Left lung (tissue), 14 donors: ENCODE measurements at places on chromosomes 1 and 21. TPM values are rescaled to one million over a fixed set of nuclear protein-coding genes. Genes with fewer than 3 reads are reported as not detected.

DNA sequence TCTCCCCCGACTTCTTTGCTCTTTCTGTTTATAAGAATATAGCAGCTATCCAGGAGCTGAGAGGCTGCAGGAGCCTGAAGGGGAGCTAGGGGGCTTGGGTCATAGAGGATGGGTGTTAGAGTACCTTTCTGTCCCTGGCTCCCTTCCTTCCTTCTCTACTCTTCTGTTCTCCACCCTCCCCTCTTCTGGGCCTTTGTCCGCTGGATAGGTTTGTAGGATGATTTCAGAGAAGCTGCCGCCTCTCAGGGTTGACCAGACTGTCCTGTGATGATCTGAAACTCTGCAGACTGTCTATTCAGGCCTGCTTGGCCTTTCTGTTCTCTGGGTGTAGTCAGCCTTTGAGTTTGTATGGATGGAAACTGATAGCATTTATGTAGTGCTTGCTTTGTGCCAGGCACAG lies 26.3 kb downstream of the PPFIA4 start:
- DNase-seq = no peak

- DNase-seq = no peak
These were observed 31.2 kb downstream of the CDCA8 start for GRCh38 chr1:37723390-37724078.

DNA sequence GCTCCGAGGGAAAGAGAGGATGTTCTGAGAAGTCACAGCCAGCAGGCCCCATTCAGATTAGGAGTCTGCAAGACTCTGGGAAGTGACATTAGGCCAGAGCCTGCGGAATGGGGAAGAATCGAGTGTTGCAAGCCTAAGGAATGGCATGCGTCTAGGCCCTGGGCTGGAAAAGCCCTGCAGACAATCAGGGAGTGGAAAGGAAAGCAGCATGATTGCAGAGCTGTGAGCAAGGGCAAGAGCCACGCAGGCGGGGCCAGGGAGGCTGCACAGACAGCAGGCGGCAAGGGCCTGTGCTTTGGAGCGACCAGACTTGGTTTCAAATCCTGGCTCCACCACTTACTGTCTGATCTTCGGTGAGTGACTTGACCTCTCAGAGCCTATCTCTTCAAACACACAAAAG lies 118.2 kb downstream of the RRAGC start:
- DNase-seq = no peak

DNA sequence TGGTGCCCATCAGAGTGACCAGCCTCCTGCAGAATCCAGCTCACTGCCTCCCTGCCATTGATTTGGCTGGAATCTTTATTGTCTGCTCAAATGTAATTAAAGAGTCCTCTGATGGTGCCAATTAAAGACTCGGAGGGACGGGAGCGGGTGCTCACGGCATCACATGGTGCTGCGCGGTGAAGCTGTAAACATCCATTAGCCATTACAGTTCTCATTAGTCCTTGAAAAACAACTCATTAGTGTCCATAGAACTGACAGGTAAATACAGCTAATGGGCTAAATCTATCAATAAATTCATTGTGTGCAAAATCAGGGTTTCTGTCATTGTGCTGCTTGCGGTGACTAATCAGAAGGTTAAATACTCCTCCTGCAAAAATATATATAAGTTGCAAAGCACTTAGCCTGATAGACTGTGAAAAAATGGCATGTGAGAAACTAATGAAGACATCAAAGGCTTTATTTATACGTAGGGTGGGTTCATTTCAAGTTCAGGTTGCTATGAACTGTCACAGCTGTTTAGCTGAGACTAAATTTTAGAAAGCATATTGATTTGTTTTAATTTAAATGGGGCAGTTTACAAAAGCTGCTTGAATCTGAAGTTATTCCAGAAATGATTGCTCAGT lies 289.8 kb upstream of the POU3F1 start:
- peak; percentile 15 for DNase-seq

GRCh38 chr1:5826601-5827000 lies 165.6 kb downstream of the NPHP4 start:
- DNase-seq = peak; percentile 9

- DNase-seq = no peak
These were observed 64.3 kb downstream of the FASLG start for GRCh38 chr1:172723251-172723650.

- DNase-seq = no peak
These were observed 6.3 kb downstream of the OBSCN start for GRCh38 chr1:228213917-228214808.

- no peak for DNase-seq
These were observed 43.2 kb downstream of the TBCE start for GRCh38 chr1:235410467-235410866.

GRCh38 chr1:84770481-84770880 lies 80.2 kb upstream of the SSX2IP start:
- DNase-seq = no peak

DNA sequence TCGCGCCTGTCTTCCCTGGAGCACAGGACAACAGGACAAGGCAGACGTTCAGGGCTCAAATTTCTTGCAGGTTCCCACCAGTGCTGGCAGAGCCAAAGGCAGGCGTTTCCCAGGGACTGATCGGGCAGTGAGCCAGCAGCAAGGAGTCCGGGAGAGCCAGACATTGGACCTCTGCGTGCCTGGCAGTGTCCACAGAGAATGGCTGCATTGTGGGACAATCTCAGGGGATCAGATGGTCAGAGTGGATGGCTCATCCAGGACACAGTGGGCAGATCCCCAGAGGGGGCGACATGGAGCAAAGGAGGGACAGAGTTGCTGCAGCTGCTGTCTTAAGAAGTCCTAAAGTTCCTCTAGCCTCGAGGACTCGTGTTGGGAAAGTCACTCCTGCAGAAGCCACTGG lies 4.6 kb downstream of the TMEM63A start:
- no peak for DNase-seq

DNA sequence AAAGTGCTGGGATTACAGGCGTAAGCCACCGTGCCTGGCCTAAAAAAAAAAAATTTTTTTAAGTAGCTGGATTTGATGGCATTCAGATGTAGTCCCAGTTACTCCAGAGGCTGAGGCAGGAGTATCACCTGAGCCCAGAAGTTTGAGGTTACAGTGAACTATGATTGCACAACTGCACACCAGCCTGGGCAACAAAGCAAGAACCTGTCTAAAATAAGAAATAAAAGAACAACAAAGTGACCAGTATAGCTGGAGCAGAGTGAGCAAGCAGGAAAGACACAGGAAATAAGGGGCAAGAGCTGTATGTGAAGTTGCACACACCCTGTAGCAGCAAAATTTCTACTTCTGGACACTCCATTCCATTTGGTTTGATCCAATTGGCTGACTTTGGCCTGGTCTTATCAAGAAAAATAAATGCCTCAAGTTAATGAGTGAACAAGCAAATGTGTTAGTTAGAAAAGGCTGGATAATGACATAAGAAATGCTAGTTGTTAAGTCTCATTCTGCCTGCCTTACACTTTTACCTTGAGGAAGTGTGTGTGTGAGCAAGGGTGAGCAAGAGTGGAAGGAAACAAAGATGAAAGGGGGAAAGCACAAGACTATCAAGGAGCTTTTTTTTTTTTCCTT lies 7.9 kb downstream of the ATP5IF1 start:
- no peak for DNase-seq

GRCh38 chr1:233045588-233045987 lies 95.2 kb downstream of the NTPCR start:
- no peak for DNase-seq

DNA sequence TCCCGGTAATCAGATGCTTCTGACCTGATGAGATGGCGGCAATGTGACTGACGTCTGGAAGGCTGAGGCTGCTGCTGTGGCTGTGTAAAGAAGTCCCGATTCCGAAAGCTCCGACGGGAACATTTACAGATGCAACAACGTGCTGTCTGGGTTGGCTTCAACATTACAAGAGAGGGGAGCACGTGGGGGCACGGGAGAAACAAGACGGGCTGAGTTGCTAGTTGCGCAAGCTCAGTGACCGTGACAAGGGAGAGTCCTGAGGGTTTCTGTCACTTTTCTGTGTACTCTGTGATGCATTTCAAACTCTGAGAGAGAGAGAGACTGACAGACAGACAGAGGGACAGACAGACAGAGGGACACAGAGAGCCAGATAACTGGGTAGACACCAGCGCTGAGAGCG lies 25.6 kb upstream of the LRRC47 start:
- DNase-seq = no peak

DNA sequence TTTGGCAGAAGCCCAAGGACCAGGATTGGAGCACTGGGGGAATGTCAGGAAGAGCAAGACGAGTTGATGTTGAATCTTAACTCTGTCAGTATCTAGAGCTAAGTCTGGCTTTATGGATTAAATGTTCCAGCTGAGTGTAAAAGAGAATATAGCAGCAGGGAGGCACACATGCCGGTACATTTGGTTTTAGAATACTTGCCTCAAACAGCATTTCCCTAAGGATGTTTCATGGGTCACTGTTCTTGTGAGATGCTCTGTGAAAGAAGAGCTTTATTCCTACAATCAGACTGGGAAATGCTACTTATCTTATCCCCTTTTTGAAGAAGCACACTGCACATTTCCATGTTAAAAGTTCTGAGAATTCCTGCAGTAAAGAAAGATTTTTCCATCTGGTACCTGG lies 440.3 kb upstream of the B3GALT2 start:
- DNase-seq = no peak

DNA sequence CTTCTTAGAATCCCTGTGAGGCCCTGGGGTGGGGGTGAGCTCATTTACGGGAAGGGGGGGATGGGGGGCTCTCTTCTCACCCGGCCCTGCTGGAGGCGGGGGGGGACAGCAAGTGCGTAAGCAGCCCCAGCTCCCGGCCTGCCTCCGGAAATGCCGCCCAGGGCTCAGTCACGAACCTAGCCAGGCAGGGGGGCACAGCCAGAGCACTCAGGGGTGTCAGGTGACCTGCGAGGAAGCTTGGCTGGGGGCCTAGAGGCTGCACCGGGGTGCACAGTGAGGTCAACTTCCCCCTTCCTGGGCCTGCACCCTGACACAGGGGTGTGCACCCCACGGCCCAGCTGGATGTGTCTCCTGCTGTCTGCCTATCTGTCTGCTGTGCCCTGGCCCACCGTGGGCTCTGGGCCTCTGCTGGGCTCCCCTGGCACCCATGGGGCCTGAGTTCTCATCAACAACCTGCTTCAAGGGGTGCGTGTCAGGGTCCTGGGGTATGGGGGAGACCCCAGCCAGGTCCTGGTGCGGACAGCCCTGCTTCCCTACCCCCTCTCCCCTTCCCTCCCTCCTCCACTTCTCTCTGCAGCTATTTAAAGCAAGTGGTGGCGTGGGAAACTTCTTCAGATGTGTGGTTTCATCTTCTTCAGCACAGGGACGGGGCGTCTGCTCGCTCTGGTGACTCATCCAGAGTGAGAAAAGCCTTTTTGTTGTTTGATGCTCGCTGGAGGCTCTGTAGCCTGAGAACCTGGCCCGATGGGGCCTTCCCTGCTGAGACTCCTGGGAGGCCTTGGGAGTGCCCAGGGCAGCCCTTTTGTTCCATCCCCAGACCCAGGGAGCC lies 92.5 kb upstream of the RUNX3 start:
- peak; percentile 70 for DNase-seq

DNA sequence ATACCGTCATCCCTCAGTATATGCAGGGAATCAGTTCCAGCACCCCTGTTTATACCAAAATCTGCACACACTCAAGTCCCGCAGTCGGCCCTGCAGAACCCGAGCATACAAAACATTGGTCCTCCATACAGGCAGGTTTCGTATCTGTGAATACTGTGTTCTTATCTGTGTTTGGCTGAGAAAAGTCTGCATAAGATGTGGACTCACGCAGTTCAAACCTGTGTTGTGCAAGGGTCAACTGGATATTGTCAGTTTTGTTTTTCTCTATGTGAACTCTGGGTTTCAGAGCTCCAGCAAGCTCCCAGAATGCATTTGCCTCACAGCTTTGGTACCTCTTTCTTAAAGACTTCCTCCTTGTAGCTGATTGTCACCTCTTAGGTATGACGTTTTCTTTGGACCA lies 100.6 kb downstream of the NR5A2 start:
- no peak for DNase-seq

DNA sequence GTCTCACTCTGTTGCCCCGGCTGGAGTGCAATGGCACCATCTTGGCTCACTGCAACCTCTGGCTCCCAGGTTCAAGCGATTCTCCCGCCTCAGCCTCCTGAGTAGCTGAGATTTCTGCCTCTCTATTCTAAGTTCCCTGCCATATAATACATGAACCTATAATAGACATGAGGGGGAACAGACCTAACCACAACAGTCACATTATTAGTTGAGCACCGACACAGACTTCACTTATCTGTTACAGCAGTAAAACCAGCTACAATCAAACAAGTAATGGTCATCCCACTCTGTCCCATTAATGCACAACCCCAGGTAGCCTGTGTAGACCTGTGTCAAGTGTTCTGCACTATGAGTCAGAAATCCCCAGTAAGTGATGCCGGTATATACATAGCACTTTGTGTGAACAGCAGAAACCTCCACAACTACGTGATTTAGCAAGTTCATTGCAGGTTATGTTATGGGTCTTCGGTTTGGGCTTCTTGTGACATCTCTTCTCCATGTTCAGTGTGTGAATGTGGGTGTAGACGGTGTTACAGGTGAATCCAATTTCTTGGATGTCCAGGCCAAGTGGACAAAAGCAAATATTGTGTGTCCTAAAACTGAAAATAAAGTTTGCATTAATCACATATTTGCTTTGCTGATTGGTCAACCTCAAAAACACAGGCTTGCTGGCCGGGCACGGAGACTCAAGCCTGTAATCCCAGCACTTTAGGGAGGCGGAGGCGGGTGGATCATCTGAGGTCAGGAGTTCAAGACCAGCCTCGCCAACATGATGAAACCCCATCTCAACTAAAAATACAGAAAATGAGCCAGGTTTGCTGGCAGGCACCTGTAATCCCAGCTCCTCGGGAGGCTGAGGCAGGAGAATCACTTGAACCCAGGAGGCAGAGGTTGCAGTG lies 3.6 kb downstream of the MMACHC start:
- DNase-seq = no peak

DNA sequence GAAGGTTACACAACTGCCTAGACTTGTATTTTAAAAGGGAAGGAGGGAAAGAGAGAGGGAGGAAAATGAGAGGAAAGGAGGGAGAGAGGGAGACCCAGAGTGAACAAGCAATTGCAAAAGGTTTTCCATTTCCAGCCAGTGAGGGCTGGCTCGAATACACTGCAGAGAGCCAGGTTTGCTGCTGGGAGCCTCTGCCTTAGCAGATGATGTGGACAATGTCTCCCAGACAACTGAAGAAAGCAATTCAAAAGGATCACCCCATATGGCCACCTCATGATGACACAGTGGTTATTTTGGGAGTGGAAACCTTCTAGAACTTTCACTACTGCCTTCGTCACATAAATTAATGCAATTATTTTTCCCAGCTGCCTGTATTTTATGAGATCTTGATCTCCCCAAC lies 86.4 kb downstream of the BCAR3 start:
- DNase-seq = no peak

- no peak for DNase-seq
These were observed 54.9 kb upstream of the WLS start for GRCh38 chr1:68287241-68287640.

GRCh38 chr1:244339776-244340175 lies 111.9 kb downstream of the ADSS2 start:
- DNase-seq = no peak

TRIM67 gene
- 0.35 TPM for polyA plus RNA-seq
